AG04449 (cell line): ENCODE measurements at places on chromosomes 4 and X.

- DNase-seq: no peak
Measured at GRCh38 chr4:89022426-89023128, 34.4 kb downstream of the FAM13A start.

DNA sequence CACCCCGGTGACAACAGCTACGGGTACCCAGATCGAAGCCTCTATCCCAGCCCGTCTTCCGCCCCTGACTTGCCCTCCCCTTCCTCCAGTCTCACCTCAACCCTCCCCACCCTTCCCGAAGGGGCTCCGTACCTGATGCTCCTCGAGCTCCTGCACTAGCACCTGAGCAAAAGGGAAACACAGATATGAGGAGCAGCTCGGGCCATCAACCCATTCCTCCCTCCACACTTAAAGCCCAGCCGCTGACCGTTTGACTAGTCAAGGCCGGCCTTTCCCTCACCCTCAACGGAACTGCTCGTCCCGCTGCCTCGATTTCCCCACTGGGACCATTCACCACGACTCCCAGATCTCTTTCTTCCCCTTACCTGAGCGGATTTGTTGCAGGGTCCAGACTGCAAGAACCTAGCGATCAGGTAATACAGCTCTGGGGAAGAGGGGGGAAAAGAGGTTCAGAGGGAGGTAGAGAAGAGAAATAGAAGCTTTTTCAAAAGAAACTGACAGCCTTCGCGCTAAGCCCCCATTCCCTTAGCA lies 731 bp downstream of the BRWD3 start:
- DNase-seq: no peak

GRCh38 chrX:152817078-152817764 lies 13.3 kb downstream of the CETN2 start:
- no peak for DNase-seq

GRCh38 chr4:5823542-5824211 lies 69.2 kb downstream of the CRMP1 start:
- no peak for DNase-seq

DNA sequence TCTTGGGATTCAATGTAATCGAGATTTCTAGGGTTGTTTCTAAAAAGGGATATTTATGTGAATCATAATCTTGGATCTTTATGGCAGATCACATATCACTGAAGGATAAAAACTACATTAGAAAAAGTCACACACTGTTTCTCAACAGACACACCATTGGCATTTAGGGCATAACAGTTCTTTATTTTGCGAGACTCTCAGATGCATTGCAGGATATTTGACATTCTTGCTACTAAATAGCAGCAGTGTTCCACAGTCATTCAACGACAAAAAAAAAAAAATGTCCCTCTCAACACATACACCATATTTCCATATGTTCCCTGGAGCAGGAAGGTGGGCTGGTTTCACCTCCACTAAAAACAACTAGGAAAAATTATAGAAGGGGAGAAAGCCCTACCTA lies 243.4 kb upstream of the PCDH18 start:
- no peak for DNase-seq

DNA sequence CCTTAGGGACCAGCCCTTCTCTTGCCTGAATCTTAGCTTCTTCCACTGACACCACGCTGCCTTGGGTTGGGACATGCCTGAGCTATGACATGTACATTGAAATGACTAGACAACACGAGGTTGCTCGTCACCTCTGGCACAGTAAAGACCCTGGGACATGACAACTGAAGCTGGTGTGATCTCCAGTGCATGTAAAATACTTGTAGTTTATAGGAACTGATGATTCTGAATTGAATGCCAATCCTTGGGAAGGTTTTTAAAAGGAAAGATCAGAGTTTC lies 100.7 kb upstream of the PGRMC2 start:
- no peak for DNase-seq

- no peak for DNase-seq
Measured at GRCh38 chr4:26858035-26858918, 2.4 kb upstream of the STIM2 start.

DNA sequence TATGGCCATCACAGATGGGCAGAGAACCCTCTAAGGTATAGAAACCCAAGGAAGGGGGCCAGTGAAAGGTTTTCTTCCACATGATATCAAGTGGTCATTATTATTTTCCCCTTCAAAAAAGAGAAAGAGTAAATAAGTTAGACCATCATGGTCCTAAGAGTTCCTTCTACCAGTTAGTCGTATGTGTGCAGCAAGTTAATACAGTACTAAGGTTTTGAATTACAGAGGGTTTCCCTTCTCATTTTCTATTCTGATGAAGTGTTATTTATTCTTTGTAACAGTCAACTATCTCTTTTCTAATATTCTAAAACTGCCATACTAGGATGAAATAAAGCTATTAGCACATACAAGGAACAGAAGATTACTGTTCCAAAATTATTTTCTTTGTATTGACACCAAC lies 94.4 kb downstream of the TMEM144 start:
- no peak for DNase-seq
